ENCODE measurements at places on chromosomes 6 and 20. TPM values are rescaled to one million over a fixed set of nuclear protein-coding genes. Genes with fewer than 3 reads are reported as not detected.

The SNAP91 gene
- total RNA-seq = not detected

The BCAS4 gene
- 4.9 TPM for total RNA-seq

The SLC35D3 gene
- total RNA-seq = not detected

The KHDC1 gene
- 0.85 TPM for total RNA-seq

The SLC22A16 gene
- total RNA-seq = not detected

The CLVS2 gene
- under 0.01 TPM for total RNA-seq

The CASS4 gene
- not detected for total RNA-seq

The TMC2 gene
- not detected for total RNA-seq

The NR2E1 gene
- not detected for total RNA-seq

The DUSP15 gene
- total RNA-seq = not detected

The PSORS1C2 gene
- not detected for total RNA-seq

The TSPO2 gene
- not detected for total RNA-seq

The TDRD6 gene
- total RNA-seq = 0.09 TPM

The RIPOR2 gene
- 0.28 TPM for total RNA-seq

The ABHD16B gene
- total RNA-seq = not detected

The ANGPT4 gene
- total RNA-seq = not detected

The AVP gene
- total RNA-seq = not detected

The PI3 gene
- total RNA-seq = not detected

The EYS gene
- total RNA-seq = under 0.01 TPM

The KCNQ5 gene
- not detected for total RNA-seq

The RAD21L1 gene
- under 0.01 TPM for total RNA-seq

The LSM2 gene
- total RNA-seq = 44.6 TPM

The ELOVL4 gene
- total RNA-seq = 0.94 TPM

The WFDC12 gene
- not detected for total RNA-seq

The TREM1 gene
- total RNA-seq = not detected

The ERVFRD-1 gene
- total RNA-seq = not detected

The CYP21A2 gene
- not detected for total RNA-seq

The ESR1 gene
- under 0.01 TPM for total RNA-seq

The IP6K3 gene
- not detected for total RNA-seq

The DDAH2 gene
- 82.0 TPM for total RNA-seq

The TMEM14C gene
- 81.5 TPM for total RNA-seq

The COX4I2 gene
- total RNA-seq = not detected

The SYTL3 gene
- 2.6 TPM for total RNA-seq

The MEI4 gene
- total RNA-seq = under 0.01 TPM

The NOX3 gene
- not detected for total RNA-seq

The HLA-DRB5 gene
- total RNA-seq = 0.19 TPM

The SAMD5 gene
- 1.2 TPM for total RNA-seq

The ELOVL2 gene
- total RNA-seq = not detected

The DPPA5 gene
- not detected for total RNA-seq

The MATN4 gene
- not detected for total RNA-seq

The SAPCD1 gene
- total RNA-seq = 1.3 TPM

The RAET1L gene
- total RNA-seq = not detected

The SRSF12 gene
- under 0.01 TPM for total RNA-seq

The ACAT2 gene
- total RNA-seq = 37.0 TPM

The CD93 gene
- 442 TPM for total RNA-seq

The XKR7 gene
- total RNA-seq = not detected

The SLC22A23 gene
- 4.4 TPM for total RNA-seq

All from endothelial cell of coronary artery (primary cell).